ENCODE measurements at places on chromosomes 11 and 22.

DNA sequence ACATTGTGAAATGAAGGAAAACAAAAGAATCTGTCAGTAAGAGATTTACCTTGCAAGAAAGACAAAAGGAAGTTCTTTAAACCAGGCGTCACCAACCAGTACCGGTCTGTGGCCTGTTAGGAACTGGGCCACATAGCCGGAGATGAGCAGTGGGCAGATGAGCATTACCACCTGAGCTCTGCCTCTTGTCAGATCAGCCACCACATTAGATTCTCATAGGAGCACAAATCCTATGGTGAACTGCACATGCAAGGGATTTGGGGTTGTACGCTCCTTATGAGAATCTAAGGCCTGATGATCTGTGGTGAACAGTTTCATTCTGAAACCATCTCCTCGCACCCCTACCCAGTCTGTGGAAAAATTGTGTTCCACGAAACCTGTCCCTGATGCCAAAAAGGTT lies 108.2 kb downstream of the CYP2R1 start:
- DNase-seq, result no peak

- no peak for DNase-seq
Measured at GRCh38 chr11:75191330-75191717, 40.4 kb downstream of the SLCO2B1 start.

DNA sequence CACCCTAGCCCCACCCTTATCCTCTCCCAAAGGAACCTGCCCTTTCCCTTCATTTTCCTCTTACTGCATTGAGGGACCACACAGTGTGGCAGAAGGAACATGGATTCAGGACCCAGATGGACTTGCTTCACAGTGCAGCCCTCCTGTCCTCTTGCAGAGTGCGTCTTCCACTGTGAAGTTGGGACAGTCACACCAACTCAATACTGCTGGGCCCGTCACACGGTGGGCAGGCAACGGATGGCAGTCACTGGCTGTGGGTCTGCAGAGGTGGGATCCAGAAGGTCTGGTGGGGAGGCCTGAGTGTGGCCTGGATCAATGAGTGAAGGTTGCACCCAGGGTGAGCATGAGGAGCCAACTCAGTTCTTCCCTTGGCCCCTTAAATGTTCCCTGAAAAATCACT lies 129.9 kb upstream of the B3GAT1 start:
- no peak for DNase-seq

- DNase-seq, result no peak
Measured at GRCh38 chr11:241634-242033, 4.9 kb downstream of the PSMD13 start.

DNA sequence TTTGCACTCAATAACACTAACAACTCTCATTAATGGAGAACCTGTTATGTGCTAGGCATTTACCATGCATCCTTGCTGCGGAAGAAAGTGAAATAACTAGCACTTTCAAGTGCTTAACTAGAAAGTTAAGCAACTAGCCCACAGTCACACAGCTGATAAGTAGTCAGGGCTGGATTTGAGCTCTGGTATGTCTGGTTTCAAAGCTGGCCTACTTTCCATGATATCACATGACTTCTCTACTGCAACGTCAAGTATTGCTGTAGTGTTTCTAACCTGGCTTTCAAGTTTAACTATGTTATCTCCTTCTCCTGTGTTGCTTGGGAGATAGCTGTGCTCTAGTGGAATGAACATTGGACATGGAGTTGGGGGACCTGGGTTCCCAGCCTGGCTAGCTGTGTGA lies 12.1 kb downstream of the SLC15A3 start:
- no peak for DNase-seq

- DNase-seq, result no peak
Measured at GRCh38 chr11:115362997-115363396, 141.2 kb downstream of the CADM1 start.

DNA sequence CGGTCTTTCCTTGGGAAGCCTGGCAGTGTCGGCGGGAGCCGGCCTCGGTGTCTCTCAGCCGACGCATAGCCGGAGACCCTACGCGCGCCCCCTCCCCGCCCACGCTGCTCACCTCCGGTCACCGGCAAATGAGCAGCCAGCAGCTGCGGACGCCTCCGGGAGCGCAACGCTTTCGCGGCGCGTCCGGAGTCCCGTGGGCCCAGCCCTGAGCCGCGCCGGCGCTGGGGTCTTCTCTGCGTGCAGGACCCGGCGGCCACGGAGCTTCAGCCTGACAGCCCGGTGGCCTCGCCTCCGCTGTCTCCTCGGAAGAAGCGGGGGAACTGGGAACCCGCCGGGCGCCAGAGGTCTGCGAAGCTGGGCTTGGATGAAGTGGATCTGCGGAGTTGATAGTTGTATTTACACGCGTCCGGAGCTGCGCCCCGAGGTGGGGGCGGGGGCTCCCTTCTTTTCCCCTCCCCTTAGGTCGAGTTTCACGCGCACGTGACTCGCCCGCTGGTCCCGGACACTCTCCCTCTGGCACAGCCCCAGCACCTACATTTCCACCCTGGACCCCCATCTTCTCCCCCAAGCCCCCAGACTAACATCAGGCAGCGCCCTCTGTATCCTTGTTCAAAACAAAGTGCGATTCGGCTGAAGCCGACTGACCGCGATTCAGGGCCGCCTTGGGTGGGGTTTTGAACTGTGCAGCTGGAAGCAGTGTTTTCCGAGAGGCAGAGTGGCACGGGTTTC lies at the start of gene SLC43A1:
Gene SLC43A1 (minus strand): TSS at position 371 of the 729 bp plus-strand sequence. CDS start 1,591 bp downstream, outside the sequence.
- no peak for DNase-seq

- no peak for DNase-seq
Measured at GRCh38 chr11:8080069-8080670, 841 bp upstream of the TUB start.

GRCh38 chr11:134170919-134171281 lies 52.9 kb downstream of the NCAPD3 start:
- DNase-seq, result no peak

DNA sequence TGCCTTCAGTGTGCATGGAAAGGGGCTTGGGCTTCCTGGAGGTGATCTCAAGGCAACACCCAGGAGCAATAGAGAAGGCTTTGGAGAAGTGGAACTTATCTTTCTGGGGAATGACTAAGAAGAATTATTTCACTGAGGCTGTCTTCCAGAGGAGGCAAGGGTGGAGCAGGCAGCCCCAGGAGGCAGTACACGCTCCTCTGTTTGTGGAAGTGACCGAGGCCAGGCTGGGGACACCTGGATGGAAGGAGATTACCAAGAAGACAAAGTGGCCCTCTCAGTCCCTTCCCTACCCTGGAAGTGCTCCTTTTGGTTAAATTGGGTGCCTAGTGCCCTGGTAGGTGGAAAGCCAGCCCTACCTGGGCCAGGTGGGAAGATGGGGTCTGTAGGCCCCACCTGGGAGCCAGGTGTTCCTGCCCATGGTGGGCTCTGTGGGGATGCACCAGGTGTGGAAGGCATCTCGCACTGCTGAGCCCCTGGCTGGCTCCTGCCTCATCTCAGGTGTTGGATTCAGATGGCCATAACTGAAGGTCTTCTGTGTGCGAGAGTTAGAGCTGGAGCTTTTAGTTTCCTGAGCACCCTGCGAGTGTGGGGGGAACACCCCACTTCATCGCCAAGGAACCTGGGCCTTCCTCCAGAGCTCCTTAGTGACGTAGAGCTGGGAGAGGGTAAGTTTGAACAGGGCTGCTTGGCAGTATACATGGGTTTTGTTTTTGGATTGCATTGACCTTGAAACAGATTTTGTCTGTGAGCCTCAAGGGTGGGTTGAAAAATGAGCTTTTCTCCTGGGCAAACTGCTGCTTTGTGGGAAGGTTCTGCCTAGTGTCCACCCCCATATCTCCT lies 46.1 kb downstream of the MICAL2 start:
- no peak for DNase-seq

- DNase-seq, result no peak
Measured at GRCh38 chr22:49753276-49753890, 74.3 kb downstream of the BRD1 start.

DNA sequence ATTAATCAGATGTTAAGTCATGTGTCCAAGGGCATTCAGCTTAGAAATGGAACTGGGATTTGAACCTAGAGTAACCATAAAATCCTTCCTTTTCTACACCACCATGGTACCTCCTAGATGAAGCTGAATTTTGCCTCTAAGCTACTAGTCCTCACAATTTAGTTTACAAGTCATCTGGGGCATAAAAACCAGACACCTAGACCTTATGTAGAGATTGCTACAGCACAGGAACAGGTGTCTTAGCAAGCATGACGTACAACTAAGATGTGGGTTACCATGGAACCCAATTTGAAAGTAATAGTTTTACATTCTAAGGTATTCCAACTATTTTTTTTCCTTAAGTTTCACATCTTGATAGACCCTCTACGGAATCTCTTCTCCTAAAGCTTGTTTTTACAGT lies 9.2 kb downstream of the TMEM216 start:
- no peak for DNase-seq

DNA sequence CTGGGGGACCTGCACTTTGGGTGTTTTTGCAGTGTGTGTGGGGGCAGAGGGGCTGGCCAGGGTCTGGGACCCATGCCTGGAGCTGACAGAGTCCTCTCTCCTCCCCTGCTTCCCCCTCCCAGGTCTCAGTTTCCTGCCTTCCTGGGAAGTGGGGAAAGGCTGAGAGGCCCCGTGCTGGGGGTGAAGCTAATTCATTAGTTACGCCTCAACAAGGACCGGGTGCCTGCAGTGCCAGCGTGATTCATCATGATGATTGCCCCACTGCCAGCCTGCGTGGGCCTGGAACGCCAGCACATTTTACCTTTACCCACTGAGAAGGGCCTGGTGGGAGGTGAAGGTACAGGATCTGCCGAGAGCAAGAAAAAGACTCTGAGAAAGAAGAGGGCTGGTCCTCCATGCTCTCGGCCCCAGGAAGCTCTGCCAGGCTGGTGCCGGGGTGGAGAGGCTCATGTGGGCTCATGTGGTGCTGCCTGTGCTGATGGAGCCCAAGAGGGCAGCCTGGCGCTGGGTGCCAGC lies 2.9 kb upstream of the LRRC10B start:
- DNase-seq, result no peak

GRCh38 chr11:77191429-77191822 lies 63.4 kb downstream of the MYO7A start:
- no peak for DNase-seq

DNA sequence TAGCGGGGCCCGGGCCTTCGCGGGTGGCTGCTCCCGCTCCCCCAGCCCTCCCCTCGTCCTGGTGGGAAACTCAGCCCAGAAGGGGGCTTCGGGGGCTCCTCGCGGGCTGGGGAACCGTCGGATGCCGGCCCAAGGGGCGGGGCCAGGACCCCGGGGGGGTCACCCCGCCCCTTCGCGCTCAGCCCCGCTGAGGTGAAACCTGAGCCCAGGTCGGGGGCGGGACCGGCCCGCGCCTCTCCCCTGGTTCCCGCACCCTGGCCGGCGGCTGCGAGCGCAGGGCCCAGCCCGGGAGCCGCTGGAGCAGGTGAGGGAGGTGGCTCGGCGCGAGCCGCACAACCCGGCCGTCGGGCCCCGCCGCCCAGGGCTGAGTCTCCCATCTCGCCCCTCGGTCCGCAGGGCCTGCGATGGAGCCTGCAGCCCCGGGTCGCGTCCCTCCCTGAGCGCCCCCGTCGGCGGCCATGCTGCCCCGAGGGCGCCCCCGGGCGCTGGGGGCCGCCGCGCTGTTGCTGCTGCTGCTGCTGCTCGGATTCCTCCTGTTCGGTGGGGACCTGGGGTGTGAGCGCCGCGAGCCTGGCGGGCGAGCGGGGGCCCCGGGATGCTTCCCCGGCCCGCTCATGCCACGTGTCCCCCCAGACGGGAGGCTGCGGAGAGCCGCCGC lies at the start of gene LARGE2:
Gene LARGE2 (plus strand): TSS at position 232 of the 658 bp plus-strand sequence. CDS start 227 bp downstream, at position 459.
- DNase-seq, result peak; percentile 19

DNA sequence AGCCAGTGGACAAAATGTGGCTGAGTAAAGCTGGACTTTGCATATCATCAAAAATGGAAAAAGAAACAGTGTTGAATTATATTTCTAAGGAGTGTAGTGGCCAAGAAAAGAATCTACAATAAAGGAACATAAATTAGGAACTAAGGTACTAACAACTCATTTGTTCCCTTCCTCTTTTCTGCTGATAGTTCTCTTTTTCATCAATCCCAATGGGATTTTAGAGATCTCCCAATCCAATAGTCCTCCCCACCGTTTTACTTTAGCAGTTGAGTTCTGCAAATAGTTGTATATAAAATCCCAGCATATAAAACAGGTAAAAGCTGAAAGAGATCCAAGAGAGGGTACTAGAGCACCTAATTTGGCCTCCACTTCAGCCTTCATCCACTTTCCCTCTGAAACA lies 2.0 kb downstream of the PRCP start:
- DNase-seq, result no peak

All from CD4-positive, alpha-beta T cell treated with Interleukin-15 for 1 hour (primary cell).